A549 treated with CORT108297 at 1 μM for 4 hours (cell line): ENCODE measurements at places on chromosomes 2 and 18. TPM values are rescaled to one million over a fixed set of nuclear protein-coding genes. Genes with fewer than 3 reads are reported as not detected.

Gene KDM3A
- 20.0 to 39.4 TPM (median 24.5 TPM) in 5 replicates for total RNA-seq

Gene ZNF521
- not detected in 5 replicates for total RNA-seq

Gene ABCG8
- total RNA-seq, result not detected in 5 replicates

Gene SLC66A2
- total RNA-seq, result 11.9 to 20.6 TPM (median 19.1 TPM) in 5 replicates

Gene PDE11A
- 0.21 to 0.71 TPM (median 0.50 TPM) in 5 replicates for total RNA-seq

Gene AFF3
- 0.01 to 0.16 TPM (median 0.06 TPM) in 5 replicates for total RNA-seq

Gene DOK6
- total RNA-seq, result not detected in 5 replicates

Gene DSC3
- 1.2 to 2.2 TPM (median 1.7 TPM) in 5 replicates for total RNA-seq

Gene CFC1
- not detected in 5 replicates for total RNA-seq

Gene RAB17
- total RNA-seq, result 0.13 to 0.28 TPM (median 0.18 TPM) in 4 of 5 replicates, not detected in the other

Gene DIPK1C
- 0.02 TPM in 1 of 5 replicates, not detected in the others for total RNA-seq

Gene ST6GAL2
- total RNA-seq, result 14.9 to 29.3 TPM (median 21.2 TPM) in 5 replicates

Gene REG3G
- total RNA-seq, result not detected in 5 replicates

Gene ELOA2
- total RNA-seq, result not detected in 5 replicates

Gene FBXO15
- total RNA-seq, result 0.58 to 1.2 TPM (median 0.96 TPM) in 5 replicates

Gene CNGA3
- 0.06 TPM in 1 of 5 replicates, not detected in the others for total RNA-seq

Gene IMP4
- 141 to 179 TPM (median 167 TPM) in 5 replicates for total RNA-seq

Gene GKN2
- total RNA-seq, result 2.4 to 4.1 TPM (median 2.9 TPM) in 5 replicates

Gene DYSF
- 0.50 to 1.2 TPM (median 0.67 TPM) in 5 replicates for total RNA-seq
